ENCODE measurements at places on chromosomes 1 and 21.
A peak's percentile ranks its signal among the peaks of the same experiment; 100 is the strongest.

DNA sequence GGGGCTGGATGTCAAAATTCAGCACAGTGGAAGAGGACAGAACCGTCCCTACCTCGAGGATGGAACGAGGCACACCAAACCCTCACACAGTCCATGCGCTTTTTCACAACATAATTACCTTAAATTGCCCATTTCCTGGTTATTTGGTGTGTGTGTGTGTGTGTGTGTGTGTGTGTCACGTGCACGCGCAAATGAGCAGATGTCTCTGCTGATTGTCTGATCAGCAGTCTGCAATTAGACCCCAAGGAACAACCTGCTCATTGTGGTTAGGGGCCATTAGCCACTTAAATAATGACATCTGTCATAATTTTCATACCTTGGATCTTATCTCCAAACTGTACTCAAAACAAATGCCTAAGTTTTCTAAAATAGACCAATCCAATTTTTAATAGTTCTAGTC lies 23.2 kb downstream of the AVPR1B start:
- H3K4me1 ChIP-seq, result no peaks in the 10 kb centered on the region
- H3K4me3 ChIP-seq, result no peak overlapping the region
- no peaks in the 10 kb centered on the region for H3K27me3 ChIP-seq

GRCh38 chr1:58798910-58799442 lies 15.1 kb upstream of the JUN start:
- no peak for DNase-seq
- no peaks in the 10 kb centered on the region for H3K36me3 ChIP-seq
- H3K27me3 ChIP-seq, result no peaks in the 10 kb centered on the region
- no peak overlapping the region for H3K4me3 ChIP-seq

GRCh38 chr1:86747304-86747703 lies 42.9 kb downstream of the SH3GLB1 start:
- H3K27me3 ChIP-seq, result no peaks in the 10 kb centered on the region
- no peak overlapping the region for H3K27ac ChIP-seq
- no peak overlapping the region for H3K4me3 ChIP-seq
- H3K36me3 ChIP-seq, result peaks cover 18% of the 10 kb centered on the region
- no peak for DNase-seq

DNA sequence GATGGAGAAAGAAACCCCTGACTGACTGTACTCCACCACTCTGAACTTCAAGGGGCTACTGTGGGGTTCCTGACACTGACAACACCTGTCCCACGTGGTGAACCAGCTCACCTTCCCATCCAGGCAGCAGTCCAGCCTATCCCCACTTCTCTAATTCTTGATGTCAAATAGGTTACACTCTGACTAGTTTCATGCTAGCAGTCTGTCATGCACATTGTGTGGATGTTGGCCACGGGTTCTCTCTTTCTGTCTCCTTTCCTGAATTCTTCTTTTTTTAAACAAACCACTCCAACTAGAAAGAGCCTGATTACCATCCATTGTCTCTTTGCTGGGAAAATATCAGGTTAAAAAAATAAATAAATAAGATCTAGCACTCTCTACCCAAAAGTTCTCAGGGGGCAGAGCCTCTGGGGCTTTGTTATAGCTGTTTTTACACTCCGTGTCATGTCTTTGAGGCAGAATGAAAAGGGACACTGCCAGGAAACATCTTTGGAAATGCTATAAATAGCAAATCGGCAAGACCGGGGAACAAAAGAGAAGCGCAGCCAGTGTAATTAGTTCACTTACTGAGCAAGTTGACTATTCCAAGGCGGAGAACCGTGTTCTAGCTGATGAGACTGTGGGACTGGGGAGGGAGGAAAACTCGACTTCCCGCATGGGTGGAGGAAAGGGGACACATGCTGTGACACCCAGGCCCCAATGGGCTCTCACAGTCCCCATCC lies 356.1 kb downstream of the OMA1 start:
- no peak overlapping the region for H3K27ac ChIP-seq
- no peak for DNase-seq
- no peaks in the 10 kb centered on the region for H3K36me3 ChIP-seq
- H3K27me3 ChIP-seq, result no peaks in the 10 kb centered on the region
- no peak overlapping the region for H3K4me3 ChIP-seq
- no peaks in the 10 kb centered on the region for H3K4me1 ChIP-seq

DNA sequence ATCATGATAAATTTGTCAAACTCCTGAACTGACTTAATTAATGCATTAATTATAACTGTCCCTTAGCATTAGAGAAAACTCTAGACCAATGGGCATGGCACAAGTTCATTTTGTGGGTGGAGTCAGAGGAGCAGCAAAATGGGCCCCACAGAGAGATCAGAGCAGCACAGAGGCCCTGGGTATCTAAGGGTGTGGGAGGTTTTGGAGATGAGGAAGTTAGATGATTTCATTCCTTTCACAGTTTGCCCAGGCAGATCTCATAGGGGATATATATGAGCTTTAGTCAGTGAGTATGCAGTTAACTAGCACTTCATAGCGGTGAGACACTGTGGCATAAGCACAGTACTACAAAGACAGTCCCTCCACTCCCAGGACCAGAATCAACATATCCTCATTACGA lies 117.3 kb downstream of the MAB21L3 start:
- no peak overlapping the region for H3K27ac ChIP-seq
- no peaks in the 10 kb centered on the region for H3K4me1 ChIP-seq
- no peaks in the 10 kb centered on the region for H3K27me3 ChIP-seq
- no peak for DNase-seq
- H3K4me3 ChIP-seq, result no peak overlapping the region

- H3K27ac ChIP-seq, result no peak overlapping the region
- no peak for DNase-seq
- H3K36me3 ChIP-seq, result no peaks in the 10 kb centered on the region
- H3K4me1 ChIP-seq, result no peaks in the 10 kb centered on the region
- no peak overlapping the region for H3K4me3 ChIP-seq
Observed at GRCh38 chr1:150121236-150121862, 28.4 kb upstream of the PLEKHO1 start.

- H3K4me3 ChIP-seq, result no peak overlapping the region
- H3K27ac ChIP-seq, result no peak overlapping the region
Observed at GRCh38 chr21:20882462-20883407, 115.5 kb upstream of the NCAM2 start.

DNA sequence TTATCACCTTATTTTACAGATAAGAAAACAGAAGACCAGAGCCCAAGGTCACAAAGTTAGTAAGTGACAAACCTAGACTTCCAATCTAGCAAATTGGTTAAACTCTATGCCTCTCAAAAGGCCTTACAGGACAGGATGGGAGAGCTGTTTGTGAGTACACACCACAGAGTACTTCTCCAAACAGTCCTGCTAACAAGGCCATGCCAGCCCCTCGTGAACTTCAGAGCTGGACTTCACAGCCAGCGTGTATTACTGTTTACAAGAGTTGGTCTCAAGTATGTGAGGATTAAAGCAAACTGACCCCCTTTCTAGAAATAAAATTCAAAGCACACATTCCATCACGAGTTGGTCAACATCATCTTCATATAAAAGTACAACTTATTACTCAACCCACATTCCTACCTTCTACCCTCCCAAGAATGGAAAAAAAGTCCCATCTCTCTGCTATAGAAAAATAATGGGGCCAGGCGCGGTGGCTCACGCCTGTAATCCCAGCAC lies 19.8 kb upstream of the UBR4 start:
- H3K4me1 ChIP-seq, result no peaks in the 10 kb centered on the region
- no peak overlapping the region for H3K4me3 ChIP-seq
- no peak overlapping the region for H3K27ac ChIP-seq
- H3K36me3 ChIP-seq, result peaks cover 75% of the 10 kb centered on the region
- H3K27me3 ChIP-seq, result no peaks in the 10 kb centered on the region
- DNase-seq, result no peak

GRCh38 chr1:188778578-188778977 lies 1699.1 kb downstream of the BRINP3 start:
- no peak overlapping the region for H3K4me3 ChIP-seq
- H3K27me3 ChIP-seq, result no peaks in the 10 kb centered on the region
- no peaks in the 10 kb centered on the region for H3K4me1 ChIP-seq
- H3K27ac ChIP-seq, result no peak overlapping the region
- no peak for DNase-seq

DNA sequence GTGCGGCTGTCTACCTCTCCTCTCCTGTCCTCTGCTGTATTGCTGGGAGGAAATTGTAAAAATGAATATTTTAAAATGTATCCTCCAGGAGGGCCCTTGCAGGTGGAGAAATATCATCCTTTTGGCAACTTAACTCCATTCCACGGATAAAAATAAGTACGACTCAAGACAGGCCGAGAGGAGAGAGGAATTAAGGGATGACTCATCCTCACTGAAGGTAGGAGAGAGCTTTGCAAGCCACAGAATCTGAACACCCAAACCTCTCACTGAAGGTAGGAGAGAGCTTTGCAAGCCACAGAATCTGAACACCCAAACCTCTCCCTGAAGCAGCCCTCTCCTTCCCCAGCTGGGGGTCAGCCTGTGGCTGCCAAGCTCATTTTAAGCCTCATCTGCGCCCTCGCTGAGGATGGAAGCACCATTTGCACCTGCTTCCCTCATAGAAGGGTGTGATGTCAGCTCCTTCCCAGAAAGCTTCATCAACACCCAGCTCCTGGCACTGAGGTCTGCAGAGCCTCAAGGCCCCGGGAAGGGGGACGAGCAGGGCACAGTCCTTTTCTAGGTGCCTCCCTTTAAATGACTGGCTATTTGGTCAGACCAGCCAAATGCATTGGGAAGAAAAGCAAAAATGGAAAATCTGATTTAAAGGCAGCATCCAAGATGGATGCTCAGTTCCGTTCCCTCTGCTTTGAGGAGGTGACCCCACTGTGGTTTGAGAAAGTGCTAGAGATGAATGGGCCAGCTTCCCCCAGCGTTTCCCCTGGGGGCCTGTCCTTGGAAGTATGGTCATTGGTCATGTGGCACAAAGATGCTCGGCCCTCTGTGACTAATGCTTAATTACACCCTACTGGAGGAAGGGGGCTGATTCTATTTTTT lies 12.9 kb upstream of the SELENON start:
- H3K4me1 ChIP-seq, result peaks cover 9% of the 10 kb centered on the region
- no peaks in the 10 kb centered on the region for H3K36me3 ChIP-seq
- no peaks in the 10 kb centered on the region for H3K27me3 ChIP-seq
- no peak for DNase-seq
- H3K4me3 ChIP-seq, result no peak overlapping the region
- peak overlapping the region; percentile 10 for H3K27ac ChIP-seq

GRCh38 chr1:241396747-241397681 lies 40.0 kb upstream of the RGS7 start:
- H3K27ac ChIP-seq, result no peak overlapping the region
- no peaks in the 10 kb centered on the region for H3K4me1 ChIP-seq
- no peak overlapping the region for H3K4me3 ChIP-seq
- no peaks in the 10 kb centered on the region for H3K36me3 ChIP-seq
- H3K27me3 ChIP-seq, result no peaks in the 10 kb centered on the region

DNA sequence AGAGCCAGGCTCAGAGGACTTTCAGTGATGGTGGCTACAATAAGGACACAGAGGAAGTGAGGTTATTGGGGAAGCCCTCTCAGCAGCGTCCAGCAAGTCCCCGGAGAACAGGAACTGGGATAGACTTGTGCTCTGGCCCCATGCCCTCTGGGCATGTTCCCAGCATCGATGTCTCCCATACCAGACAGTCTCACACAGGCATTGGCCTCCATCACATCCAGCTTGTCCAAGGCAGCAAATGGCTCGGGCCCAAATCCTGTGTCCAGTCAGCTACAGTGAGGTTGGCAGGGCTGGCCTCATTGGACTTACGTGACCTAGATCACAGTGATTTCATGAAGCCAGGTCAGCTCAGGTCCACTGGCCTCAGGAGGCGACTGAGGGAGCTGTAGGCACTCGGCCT lies 19.6 kb upstream of the TMEM54 start:
- H3K4me3 ChIP-seq, result no peak overlapping the region
- H3K27me3 ChIP-seq, result no peaks in the 10 kb centered on the region
- no peak overlapping the region for H3K27ac ChIP-seq
- peaks cover 4% of the 10 kb centered on the region for H3K4me1 ChIP-seq
- DNase-seq, result no peak

GRCh38 chr1:1033009-1033587 lies 13.2 kb downstream of the AGRN start:
- peak; percentile 82 for DNase-seq
- H3K36me3 ChIP-seq, result no peaks in the 10 kb centered on the region
- H3K27ac ChIP-seq, result no peak overlapping the region
- peaks cover 12% of the 10 kb centered on the region for H3K4me1 ChIP-seq

GRCh38 chr1:5570931-5571330 lies 421.3 kb downstream of the NPHP4 start:
- H3K27me3 ChIP-seq, result no peaks in the 10 kb centered on the region
- no peaks in the 10 kb centered on the region for H3K36me3 ChIP-seq
- H3K4me1 ChIP-seq, result no peaks in the 10 kb centered on the region

DNA sequence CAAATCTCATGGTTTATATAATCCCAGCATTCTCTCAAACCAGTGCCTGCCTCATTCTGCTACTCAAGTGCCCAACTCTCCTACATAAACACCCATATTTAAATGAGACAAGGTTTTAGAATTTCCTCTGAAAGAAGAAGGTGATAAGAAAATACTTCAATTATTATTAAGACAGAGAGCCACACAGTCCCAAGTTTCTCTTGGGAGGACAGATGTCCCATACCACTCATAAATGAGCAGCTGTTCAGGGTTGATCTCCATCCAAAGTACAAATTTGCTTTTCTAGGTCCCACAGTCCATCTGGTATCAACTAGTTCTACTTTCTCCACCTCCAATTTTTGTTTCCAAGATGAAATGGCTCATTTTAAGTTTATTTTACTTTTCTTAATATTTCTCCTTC lies 11.3 kb downstream of the DCAF8 start:
- no peaks in the 10 kb centered on the region for H3K4me1 ChIP-seq
- H3K27ac ChIP-seq, result peak overlapping the region; percentile 61
- no peak overlapping the region for H3K4me3 ChIP-seq

GRCh38 chr1:21574466-21575151 lies 65.4 kb downstream of the ALPL start:
- peak overlapping the region; percentile 16 for H3K4me3 ChIP-seq
- no peaks in the 10 kb centered on the region for H3K36me3 ChIP-seq
- H3K4me1 ChIP-seq, result peaks cover 8% of the 10 kb centered on the region
- no peak overlapping the region for H3K27ac ChIP-seq
- H3K27me3 ChIP-seq, result no peaks in the 10 kb centered on the region

- H3K27ac ChIP-seq, result no peak overlapping the region
- no peak for DNase-seq
- H3K36me3 ChIP-seq, result no peaks in the 10 kb centered on the region
Observed at GRCh38 chr1:200526709-200527612, 93.6 kb downstream of the KIF14 start.

GRCh38 chr1:107782217-107782845 lies 182.6 kb downstream of the VAV3 start:
- H3K27me3 ChIP-seq, result no peaks in the 10 kb centered on the region
- no peak for DNase-seq
- no peaks in the 10 kb centered on the region for H3K36me3 ChIP-seq

DNA sequence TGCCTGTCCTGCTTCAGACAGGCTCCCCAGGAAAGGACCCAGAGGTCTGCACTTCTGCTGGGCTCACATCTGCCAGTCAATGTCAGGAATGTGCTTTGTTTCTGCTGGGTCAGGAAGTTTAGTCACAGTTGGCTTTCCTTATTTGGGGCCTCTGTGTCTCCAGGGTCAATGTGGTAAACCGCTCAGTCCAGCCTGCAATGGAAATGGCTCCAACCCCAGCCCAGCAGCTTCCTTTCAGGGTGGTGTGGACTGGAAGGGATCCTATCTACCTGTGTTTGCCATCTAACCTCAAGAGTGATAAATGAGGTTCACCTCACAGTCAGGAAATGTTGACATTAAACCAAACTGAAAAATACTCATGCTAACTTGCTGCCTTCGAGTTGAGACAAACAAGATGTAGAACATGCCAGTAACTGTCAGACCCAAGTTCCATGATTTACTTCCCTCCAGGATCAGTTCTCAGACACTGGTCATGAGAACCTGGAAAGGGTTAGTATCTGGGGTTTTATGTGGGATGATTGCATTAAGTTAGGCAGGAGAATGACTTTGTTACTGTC lies 20.3 kb downstream of the ENO1 start:
- H3K36me3 ChIP-seq, result peaks cover 61% of the 10 kb centered on the region
- DNase-seq, result no peak
- H3K27me3 ChIP-seq, result no peaks in the 10 kb centered on the region
